T-helper 1 cell (primary cell): ENCODE measurements at places on chromosomes 3 and 15.
A peak's percentile ranks its signal among the peaks of the same experiment; 100 is the strongest.

DNA sequence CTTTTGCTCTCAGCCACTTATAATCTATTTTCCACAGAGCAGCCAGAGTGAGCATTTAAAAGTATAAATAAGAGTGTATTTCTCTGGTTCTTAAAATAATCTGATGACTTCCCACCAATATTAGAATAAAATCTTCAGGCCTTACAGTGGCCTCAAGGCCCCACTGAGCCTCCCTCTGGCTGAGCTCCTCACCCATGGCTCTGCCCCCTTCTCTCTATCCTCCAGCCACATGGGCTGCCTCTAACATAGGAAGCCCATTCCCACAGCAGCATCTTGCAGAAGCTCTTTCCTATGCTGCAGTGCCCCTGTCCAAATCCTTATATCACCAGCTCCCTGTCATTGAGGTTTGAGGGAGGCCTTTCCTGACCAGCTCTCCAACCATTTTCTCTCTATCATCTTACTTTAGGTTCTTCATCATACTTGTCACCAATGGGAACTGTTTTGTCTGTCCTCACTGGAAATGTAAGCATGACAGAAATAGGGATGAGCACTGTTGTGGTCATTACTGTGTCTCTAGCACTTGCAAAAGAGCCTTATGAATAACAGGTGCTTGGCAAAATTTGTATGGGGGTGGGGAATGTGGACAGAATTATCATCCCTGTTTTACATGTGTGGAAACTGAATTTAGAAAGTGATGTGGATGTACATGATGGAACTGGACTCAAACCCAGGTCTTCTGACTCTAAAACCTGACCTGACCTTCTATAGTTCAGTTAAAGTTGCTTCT, 250.6 kb downstream of the NR1D2 start:
- no peak for DNase-seq

GRCh38 chr3:157182879-157183278, 22.9 kb upstream of the CCNL1 start:
- DNase-seq, result no peak

DNA sequence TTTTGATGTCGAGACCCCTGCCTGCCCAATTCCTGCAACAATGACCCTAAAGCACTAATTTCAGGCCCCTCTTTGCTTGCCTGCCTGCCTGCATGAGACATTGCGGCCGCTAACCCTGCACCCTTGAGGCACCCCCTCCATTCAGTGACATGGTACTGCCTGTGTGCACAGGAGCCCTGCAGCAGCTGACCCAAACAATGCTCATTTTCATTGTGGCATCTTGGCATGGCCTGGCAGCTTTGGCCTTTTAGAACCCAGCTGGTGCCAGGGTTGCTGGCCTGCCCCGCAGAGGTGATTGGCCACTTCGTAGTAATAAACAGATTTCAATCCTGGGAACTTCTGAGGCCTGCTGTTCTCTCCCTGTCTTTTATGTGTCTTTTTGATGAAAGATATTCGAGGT, 33.8 kb downstream of the SLCO3A1 start:
- no peak for DNase-seq

DNA sequence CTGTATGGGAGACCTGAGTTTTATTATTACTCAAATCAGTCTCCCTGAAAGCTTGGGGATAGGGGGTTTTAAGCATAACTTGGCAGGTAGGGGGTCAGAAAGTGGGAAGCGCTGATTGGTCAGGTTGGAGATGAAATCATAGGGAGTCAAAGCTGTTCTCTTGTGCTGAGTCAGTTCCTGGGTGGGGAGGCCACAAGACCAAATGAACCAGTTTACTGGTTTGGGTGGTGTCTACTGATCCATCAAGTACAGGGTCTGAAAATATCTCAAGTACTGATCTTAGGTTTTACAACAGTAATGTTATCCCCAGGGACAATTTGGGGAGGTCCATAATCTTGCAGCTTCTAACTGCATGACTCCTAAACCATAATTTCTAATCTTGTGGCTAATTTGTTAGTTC, 17.8 kb upstream of the IQCF6 start:
- DNase-seq, result peak; percentile 68
